T-cell (primary cell): ENCODE measurements at places on chromosomes 5 and 9. TPM values are rescaled to one million over a fixed set of nuclear protein-coding genes. Genes with fewer than 3 reads are reported as not detected.

Gene SPATA31A3
- total RNA-seq, result not detected

Gene SH3TC2
- not detected for total RNA-seq

Gene IGFBPL1
- total RNA-seq, result not detected

Gene CATSPER3
- total RNA-seq, result 1.1 TPM

Gene SAXO1
- total RNA-seq, result 0.35 TPM

Gene CNTNAP3B
- not detected for total RNA-seq

Gene IL4
- total RNA-seq, result not detected

Gene CSF2
- total RNA-seq, result not detected

Gene FGF1
- not detected for total RNA-seq

Gene FAM221B
- not detected for total RNA-seq

Gene ZNF454
- 0.23 TPM for total RNA-seq

Gene UBE2D2
- 149 TPM for total RNA-seq

Gene CCDC69
- total RNA-seq, result 96.5 TPM

Gene FCN2
- not detected for total RNA-seq

Gene SV2C
- total RNA-seq, result 0.03 TPM

Gene GFPT2
- total RNA-seq, result 3.6 TPM

Gene CBY3
- total RNA-seq, result 0.57 TPM

Gene CMYA5
- 0.23 TPM for total RNA-seq

Gene BHMT
- 0.76 TPM for total RNA-seq

Gene UBTD2
- 5.4 TPM for total RNA-seq

Gene ECM2
- total RNA-seq, result not detected

Gene NIPBL
- 87.5 TPM for total RNA-seq

Gene IFNE
- total RNA-seq, result not detected

Gene ENC1
- 0.70 TPM for total RNA-seq

Gene GFI1B
- total RNA-seq, result 0.67 TPM

Gene FSTL4
- not detected for total RNA-seq

Gene APBA1
- 1.2 TPM for total RNA-seq

Gene PRUNE2
- total RNA-seq, result 0.45 TPM

Gene PLCXD3
- not detected for total RNA-seq

Gene DMRT3
- total RNA-seq, result not detected

Gene ENTREP1
- 0.16 TPM for total RNA-seq

Gene ZNF366
- 0.14 TPM for total RNA-seq

Gene TAS2R1
- total RNA-seq, result not detected
